ENCODE measurements at places on chromosomes 5 and 9.

- DNase-seq: no peak
These were observed 5.1 kb upstream of the PHYKPL start for GRCh38 chr5:178237431-178238312.

DNA sequence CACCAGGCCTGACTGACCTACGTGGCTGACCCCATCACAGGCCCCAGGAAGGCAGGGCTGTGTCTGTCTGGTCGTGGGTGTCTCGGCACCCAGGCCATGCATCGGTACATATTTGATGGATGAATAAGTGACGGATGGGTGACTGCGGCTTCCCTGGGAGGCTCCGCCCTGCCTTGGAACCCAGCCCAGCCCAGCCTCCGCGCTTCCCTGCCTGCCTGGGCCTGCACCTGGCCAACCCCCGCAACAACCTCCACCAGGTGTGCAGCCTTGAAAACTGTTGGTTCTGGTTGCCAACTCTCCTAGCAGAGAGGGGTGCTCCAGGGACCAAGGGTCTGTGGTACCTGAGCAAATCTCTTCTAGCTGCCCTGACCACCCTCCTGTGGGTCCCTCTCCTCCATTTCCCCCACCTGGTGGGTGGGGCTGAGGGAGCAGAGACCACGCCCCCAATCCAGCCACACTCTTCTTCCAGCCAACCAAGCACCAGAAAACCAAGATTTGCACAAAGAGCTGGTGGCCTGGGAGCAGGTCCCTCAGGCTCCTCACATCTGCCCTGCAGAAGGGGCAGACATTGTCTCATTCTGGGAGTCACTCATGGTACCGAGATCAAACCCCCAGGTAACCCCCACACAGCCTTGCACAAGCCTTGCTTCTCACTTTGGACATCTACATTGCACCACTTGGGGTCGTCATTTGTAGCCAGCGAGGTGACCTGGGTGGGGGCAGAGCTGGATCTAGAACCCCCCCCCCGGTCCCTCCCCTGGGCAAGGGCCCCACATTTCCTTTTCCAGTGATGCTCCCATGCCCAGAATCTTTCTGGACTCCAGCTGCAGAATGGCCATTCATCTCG lies 100.6 kb upstream of the IER5L start:
- DNase-seq: no peak

- no peak for DNase-seq
These were observed 9.8 kb upstream of the ESM1 start for GRCh38 chr5:54995168-54995567.

DNA sequence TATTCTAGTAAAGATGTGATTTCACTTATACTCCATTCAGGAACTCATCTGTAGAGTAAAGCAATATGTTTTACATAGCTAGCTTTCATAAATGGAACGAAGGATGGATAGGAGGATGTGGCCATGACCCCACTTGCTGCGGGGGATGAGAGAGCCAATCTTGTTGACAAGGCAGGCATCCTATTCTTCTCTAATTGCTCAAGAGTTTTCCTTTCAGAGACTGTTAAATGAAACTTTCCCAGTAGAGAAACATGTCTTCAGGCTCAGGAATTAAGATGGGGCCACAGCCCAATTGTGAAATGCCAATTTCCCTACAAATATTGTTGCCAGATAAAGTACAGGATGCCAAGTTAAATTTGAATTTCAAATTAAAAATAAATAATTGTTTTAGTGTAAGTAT lies 196.2 kb upstream of the TUT7 start:
- DNase-seq: no peak

GRCh38 chr5:102314328-102314727 lies 18.2 kb upstream of the SLCO4C1 start:
- DNase-seq: no peak

- no peak for DNase-seq
These were observed 17.7 kb downstream of the ISOC1 start for GRCh38 chr5:129112295-129112694.

- no peak for DNase-seq
These were observed 75.9 kb downstream of the TENT4A start for GRCh38 chr5:6788956-6789649.

- no peak for DNase-seq
These were observed 2.2 kb downstream of the CPEB4 start for GRCh38 chr5:173890195-173890991.

- no peak for DNase-seq
These were observed 115.1 kb upstream of the MTAP start for GRCh38 chr9:21687351-21687750.

GRCh38 chr5:61744690-61745619 lies 412.9 kb downstream of the ZSWIM6 start:
- no peak for DNase-seq

- no peak for DNase-seq
These were observed 234.6 kb downstream of the SPOCK1 start for GRCh38 chr5:137264573-137264972.

DNA sequence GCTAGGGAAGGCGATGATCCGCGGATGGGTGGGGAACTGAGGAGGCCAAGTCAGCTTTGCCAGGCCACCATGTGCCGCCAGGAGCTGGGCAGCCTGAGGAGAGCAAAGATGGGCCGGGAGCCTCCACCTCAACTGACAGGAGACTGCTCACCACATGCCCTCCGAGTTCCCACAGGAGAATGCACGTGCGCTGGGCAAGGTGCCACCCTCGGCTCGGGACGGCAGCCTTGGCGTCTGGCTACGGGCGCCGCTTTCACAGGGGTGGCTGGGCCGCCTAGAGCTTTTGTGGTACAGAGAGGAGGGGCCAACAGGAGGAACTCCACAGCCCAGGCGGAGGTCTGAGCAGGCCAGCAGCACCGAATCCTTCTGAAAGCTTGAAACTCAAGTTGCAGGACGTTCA lies 5.3 kb upstream of the TBC1D9B start:
- DNase-seq: no peak

DNA sequence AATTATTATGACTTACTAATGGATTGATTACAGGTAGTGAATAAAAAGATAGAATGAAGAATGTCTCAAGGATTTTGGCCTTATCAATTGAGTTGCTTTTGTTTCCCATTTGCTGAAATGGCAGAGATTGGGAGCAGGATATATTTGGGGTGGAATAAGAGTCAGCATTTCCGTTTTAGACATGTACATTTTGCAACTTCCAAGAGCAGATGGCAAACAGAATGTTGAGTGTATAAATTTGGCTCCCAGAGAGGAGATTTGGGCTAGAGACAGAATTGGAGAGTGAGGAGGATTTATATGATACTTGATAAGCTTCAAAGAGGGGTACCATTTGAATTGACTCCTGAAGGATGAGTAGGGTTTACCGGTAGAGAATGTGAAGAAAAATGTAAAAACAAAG lies 437.9 kb upstream of the PAPPA start:
- DNase-seq: no peak

DNA sequence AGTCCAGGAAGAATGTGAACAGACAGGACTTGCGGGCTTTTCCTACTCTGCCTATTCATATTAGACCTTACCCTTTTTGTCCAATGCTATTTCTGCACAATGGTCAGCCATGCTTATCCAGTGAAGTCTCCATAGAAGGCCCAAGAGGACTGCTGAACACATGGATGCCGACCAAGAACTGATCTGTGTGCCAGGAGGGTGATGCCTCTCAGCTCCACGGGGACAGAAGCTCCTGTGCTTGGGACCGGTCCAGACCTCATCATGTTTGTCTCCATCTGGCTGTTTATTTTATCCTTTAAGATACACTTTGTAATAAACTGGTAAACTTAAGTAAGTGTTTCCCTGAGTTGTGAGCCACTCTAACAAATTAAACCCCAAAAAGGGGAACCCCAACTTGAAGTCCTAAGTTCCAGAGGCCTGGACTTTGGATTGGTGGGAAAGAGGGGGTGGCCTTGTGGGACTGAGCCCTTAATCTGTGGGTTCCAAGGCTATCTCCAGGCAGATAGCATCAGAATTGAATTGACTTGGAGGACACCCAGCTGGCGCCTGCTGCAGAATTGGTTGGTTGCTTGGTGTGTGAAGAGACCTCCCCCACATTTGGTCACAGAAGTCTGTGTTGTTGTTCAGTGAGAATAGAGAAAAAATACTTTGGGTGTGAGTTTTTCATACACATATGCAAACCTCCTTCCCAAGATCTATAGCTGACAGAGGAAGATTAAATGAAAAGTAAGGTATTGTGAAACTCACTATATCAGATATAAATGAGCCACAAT lies 57.9 kb upstream of the ANKH start:
- no peak for DNase-seq

- DNase-seq: no peak
These were observed 27.3 kb upstream of the COL5A1 start for GRCh38 chr9:134614256-134614655.

DNA sequence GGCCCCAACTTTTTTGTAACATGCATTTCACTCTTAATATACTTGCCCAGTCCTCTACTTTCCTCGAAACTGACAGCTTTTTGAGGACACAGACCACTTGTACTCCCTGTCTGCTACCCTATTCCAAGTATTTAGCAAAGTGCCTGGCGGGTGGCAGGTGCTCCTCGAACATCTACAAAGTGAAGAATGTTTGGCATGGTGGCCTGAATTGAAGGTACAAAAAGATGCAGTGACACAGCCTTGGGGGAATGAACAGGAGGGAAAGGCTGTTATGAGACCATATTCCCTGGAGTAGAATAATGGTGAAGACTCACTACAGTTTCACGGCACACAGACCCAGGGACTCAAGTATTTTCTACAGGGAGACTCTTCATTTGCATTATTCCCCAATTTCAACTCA lies 590.9 kb downstream of the PRELID2 start:
- no peak for DNase-seq

DNA sequence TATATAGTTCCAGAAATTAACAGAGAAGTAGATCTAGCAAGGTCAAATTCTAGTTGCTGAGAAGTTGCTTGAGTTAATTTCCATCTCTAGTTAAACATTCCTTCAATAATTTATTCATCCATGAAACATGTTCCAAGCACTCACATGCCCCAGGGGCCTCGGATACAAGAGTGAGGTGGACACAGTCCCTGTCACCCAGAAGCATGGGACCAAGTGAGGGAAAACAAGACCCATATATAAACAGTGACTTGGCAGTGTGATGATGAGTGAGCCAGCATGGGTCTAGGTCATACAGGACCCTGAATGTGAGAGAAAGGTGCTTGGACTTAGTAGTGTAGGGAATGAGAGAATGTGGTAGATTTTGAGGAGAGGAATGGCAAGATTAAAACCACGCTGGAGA lies 216.9 kb downstream of the TTLL11 start:
- DNase-seq: no peak

- DNase-seq: no peak
These were observed 66.8 kb downstream of the RASGEF1C start for GRCh38 chr5:180142021-180142765.

DNA sequence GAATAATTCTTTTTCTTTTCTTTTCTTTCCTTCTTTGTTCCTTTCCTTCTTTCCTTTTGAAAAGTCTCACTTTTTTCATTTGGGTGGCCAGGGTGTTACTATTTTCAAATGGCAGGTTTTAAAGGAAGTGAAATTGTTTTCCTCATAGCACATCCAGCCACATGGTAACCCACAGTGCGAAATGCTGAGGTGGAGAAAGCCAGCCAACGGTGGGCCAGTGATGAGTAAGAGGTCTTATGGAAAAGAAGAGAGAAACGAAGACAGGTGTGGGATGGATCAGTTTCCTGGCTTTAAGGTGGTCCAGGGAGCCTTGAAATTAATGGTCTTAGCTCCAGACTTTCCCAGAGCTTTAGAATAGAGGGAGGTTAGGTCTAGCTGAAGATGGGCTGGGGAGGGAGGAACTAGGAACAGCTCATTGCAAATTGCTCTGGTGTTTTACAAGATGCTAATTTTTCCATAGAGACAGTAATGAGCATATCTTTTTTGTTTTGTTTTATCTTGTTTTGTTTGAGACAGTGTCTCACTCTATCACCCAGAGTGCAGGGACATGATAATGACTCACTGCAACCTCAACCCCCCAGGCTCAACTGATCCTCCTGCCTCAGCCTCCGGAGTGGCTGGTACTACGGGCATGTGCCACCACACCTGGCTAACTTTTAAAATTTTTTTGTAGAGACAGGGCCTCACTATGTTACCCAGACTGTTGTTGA lies 17.8 kb downstream of the ITK start:
- no peak for DNase-seq

GRCh38 chr9:91680998-91681397 lies 257.4 kb upstream of the NFIL3 start:
- DNase-seq: no peak
